ENCODE measurements at places on chromosomes 4 and X. TPM values are rescaled to one million over a fixed set of nuclear protein-coding genes. Genes with fewer than 3 reads are reported as not detected.

The ASB9 gene
- 1.6 TPM for total RNA-seq

The NEUROG2 gene
- 13.1 TPM for total RNA-seq

The ENPP6 gene
- total RNA-seq = 1.9 TPM

The TMEM271 gene
- 13.5 TPM for total RNA-seq

The FAAH2 gene
- 9.4 TPM for total RNA-seq

The MAGED4 gene
- 127 TPM for total RNA-seq
